ENCODE measurements at places on chromosomes 6 and 20. TPM values are rescaled to one million over a fixed set of nuclear protein-coding genes. Genes with fewer than 3 reads are reported as not detected.

SLA2 gene
- total RNA-seq: 21.3 TPM

ZNF165 gene
- total RNA-seq: 5.1 TPM

SLCO4A1 gene
- total RNA-seq: 2.5 TPM

DNA sequence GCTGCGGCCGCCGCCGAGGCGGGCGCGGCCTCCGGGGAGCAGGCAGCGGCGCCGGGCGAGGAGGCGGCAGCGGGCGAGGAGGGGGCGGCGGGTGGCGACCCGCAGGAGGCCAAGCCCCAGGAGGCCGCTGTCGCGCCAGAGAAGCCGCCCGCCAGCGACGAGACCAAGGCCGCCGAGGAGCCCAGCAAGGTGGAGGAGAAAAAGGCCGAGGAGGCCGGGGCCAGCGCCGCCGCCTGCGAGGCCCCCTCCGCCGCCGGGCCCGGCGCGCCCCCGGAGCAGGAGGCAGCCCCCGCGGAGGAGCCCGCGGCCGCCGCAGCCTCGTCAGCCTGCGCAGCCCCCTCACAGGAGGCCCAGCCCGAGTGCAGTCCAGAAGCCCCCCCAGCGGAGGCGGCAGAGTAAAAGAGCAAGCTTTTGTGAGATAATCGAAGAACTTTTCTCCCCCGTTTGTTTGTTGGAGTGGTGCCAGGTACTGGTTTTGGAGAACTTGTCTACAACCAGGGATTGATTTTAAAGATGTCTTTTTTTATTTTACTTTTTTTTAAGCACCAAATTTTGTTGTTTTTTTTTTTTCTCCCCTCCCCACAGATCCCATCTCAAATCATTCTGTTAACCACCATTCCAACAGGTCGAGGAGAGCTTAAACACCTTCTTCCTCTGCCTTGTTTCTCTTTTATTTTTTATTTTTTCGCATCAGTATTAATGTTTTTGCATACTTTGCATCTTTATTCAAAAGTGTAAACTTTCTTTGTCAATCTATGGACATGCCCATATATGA is 3.2 kb downstream of the MARCKS start:
- DNase-seq: no peak

GRCh38 chr20:29123861-29124260 is 2133.6 kb upstream of the DEFB115 start:
- no peak for DNase-seq

GRCh38 chr20:47789081-47789763 is 3.9 kb upstream of the SULF2 start:
- no peak for DNase-seq

DNA sequence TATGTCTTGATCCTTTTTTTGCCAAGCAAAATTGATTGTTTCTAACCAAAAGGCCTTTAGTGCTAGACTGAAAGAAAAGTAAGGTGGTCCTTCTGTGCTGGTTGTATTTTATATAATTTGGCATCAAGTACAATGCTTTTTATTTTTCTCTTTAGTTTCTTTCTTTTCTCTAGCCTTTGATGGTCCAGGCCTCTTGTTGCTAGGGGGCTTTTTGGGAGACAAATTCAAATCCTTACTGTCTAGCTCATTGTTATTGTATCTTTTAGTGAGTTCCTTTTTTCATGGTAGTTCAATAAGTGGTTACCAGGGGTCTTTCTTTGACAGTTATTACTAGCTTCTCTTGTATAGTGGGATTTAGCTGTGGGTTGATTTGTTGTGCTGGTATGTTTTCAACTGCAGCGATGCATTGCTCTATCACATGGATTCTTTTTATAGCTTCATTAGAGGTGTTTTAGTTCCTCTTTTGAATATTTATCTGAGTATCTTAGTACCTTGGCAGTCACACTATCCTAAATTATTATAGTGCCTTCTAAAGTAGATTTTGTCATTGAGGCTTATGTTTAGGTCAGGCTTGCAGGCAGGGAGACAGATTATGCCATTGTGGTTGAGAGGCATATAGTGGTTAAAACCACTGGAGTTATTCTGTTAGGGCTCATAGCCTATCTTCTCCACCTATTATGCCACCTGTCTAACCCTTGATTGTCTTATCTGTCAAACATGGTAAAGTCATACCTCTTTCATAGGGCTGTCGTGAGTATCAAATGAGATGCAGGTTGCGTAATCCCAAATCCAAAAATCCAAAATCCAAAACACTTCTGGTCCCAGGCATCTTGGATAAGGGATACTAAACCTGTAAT is 49.5 kb downstream of the KCNS1 start:
- no peak for DNase-seq

DNA sequence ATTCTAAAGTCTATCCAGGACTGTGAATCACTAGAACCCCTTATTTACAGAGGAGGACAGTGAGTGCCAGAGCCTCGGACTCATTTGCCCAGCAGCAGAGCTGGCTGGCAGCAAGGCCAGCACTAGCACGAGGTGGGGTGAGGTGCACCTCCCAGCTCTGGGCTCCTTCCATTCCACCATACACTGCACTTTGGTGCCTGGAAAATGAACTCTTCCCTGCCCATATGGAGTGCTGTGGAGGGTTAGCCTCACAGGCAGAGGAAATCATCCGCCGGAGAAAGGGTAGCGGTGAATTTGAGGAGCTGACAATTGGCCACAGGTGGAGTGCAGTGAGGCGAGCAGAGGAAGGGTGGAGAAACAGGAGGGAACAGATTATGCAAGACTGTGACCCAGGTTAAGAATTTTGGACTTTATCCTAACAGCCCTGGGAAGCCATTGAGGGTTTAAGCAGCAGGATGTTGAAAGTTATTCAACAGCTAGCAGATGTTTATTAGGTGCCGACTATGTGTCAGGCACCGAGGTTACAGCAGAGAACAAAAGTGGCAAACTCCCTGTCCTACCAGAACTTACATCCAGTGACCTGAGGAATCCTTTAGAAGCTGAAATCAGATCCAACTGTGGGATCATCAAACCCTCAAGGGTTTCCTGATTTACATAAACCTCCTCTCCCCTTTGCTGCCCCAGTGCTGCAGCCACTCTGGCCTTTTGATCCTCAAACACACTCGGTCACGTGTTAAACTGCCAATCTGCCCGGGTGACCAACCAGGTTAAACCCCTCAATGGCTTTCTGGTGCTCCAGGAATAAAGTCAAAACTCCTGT is 6.2 kb downstream of the TRIM26 start:
- no peak for DNase-seq

DNA sequence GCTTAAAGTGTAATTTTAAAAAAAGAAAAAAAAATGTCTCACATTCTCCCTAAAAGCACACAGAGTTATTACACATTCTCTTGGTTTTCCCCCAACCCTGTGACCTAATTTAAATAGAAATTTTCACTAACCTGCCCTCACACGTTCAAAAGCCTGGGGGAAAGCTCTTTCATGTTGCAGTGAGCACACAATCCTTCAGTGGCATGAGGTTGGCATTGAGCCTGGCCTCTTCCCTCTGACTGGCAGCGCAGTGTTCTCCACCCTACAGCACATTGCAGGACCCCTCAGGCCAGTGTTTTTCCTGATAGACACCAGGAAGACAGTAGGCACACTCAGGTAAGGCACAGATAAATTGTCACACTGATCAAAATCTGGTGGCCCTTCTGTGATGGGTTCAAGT is 34.1 kb downstream of the TNFRSF21 start:
- no peak for DNase-seq

DNA sequence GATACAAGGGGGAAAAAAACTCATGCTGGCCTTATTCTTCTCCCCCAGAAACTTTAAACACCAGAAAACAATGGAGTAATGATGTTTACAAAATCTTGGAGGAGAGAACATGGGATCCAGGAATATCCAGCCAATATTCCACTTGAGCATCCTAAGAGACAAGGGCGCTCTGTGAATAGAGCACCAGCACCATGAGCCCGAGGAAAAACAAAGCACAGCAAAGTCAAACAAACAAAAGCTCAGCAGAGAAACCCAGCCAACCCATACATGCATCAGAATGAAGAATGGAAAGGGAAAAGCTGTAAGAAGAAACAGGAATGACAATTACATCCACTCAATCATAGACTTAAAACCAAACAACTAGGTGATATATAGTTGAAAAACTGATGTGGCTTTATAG is 4.6 kb upstream of the NAA20 start:
- DNase-seq: no peak

All from CD4-positive, alpha-beta T cell (primary cell).